Fibroblast of skin of right quadriceps (primary cell): ENCODE measurements at places on chromosomes 7 and 10.
A peak's percentile ranks its signal among the peaks of the same experiment; 100 is the strongest.

DNA sequence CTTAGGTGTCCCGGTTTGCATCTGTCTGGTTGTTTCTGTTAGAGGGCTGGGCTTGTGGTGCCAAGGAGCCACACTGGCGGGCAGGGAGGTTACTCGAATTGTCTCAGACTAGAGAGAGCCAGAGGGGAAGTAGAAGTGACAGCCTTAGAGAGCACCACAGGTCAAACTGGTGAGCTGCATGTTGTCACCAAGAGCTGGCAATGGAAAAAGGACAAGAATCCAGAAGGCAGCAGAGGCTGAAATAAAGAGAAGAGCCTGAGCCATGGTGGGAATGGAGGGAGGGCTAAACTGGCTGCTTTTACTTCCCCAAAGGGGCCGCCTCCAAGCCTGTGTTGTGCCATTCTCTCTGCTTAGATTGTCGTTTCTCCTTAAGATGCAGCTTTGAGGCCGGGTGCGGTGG, 31.1 kb upstream of the RHBDD2 start:
- DNase-seq, result no peak

GRCh38 chr7:34091321-34091917, 186.1 kb downstream of the BMPER start:
- peak; percentile 61 for DNase-seq

DNA sequence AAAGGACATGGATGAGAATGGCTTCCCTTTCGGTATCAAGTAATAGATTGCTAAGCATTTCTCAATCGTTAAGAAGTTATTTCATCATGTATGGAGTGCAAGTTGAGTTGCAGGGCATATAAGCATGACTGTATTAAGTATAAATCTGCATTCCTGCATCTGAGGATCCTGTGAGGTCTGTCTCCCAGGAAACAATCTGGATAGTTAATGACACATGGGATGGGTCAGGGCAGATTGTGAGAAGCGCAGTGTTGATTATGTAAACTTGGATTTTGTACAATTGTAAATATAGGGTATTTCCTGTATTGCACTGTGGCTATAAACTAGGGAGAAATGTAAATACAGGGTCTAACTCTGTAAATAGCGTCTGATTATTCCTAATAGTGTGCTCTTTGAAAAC, 102.6 kb downstream of the PLXDC2 start:
- DNase-seq, result peak; percentile 72

- DNase-seq, result no peak
Measured at GRCh38 chr7:50733552-50733951, 49.1 kb downstream of the GRB10 start.

- no peak for DNase-seq
Measured at GRCh38 chr7:23410446-23411183, 59.7 kb downstream of the IGF2BP3 start.

DNA sequence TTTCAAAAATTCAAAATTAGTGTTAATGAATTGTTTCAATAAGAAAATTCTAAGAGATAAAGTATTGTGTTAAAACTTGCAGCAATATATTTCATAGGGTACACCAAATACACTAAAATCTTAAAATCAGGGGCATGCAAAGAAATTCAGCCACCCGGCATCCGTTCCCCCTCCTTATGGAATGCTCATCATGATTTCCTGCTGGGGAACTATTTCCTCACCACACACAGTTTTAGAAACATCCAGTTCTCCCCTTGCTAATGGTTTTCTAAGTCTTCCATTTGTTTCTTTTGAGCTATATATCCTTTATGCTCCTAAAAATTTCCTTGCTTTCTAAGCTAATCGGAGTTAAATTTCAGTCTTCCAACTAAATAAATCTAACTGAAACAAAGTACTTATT, 60.7 kb downstream of the CHCHD3 start:
- peak; percentile 17 for DNase-seq

GRCh38 chr10:102918817-102919245, 737 bp downstream of the CNNM2 start:
- no peak for DNase-seq

- peak; percentile 44 for DNase-seq
Measured at GRCh38 chr10:122154545-122155366, 116.3 kb upstream of the BTBD16 start.

DNA sequence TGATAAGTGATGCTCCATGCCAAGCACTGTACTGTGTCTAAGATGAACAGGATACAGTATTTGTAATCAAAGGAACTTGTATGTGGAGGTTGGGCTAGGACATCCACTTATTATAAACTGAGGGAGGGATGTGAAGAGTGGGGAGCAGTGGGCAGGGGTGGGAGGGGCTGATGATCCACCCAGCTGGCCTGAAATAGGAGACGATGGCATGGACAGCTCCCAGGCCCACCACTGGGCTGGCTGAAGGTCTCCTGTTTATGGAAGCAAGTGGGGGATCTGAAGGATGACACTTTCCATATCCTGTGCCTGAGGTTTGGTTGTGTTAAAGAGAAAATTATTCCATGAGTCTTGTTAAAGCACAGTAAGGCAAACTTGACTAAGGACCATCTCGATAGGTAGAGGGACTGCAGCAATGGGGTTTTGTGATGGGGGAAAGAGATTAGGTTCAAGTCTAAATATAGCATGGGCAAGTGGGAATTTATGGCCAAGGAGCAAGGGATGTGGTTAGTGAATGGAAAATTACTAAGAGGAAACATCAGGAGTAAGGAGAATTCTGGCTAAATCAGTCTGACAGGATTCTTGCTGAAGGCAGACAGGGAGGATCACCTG, 124.6 kb downstream of the CCNY start:
- peak; percentile 34 for DNase-seq

DNA sequence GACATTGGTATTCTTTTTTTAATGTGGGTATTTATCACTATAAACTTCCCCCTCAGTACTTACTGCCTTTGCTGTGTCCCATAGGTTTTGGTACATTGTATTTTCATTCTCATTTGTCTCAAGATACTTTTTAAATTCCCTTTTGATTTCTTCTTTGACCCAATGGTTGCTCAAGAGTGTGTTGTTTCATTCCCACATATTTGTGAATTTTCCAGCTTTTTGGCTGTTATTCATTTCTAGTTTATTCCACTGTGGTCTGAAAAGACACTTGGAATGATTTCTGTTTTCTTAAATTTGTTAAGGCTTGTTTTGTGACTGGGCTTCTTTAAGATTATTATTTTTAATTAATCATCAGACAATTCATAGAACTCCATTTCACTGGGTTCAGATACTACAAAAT, 105.0 kb downstream of the EPC1 start:
- DNase-seq, result no peak

DNA sequence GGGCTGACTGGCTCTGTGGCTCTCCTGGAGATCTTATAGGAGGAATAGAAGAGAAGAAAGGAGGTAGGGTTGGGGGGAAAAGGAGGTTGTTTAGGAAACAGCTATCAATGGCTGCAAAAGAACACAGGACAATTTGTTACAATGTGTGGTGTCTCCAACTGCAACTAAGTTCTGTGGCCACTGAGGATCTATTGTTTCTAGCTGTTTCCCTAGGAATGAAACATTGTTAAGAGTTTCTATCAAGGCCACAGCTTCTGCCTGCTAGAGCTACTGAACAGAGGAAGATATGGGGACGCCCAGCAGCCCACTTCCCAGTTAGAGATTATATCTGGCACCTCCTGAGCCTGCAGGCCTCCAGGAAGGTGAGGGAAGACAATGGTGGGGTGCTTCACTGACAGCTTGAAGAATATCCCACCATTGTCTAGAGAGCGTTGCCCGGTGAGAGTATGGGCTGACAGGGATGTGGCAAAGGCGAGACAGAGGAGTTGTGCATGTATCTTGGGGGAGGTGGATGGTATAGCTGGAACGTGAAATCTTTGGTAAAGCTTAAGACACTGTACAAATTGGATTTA, 4.0 kb downstream of the SCD start:
- no peak for DNase-seq

DNA sequence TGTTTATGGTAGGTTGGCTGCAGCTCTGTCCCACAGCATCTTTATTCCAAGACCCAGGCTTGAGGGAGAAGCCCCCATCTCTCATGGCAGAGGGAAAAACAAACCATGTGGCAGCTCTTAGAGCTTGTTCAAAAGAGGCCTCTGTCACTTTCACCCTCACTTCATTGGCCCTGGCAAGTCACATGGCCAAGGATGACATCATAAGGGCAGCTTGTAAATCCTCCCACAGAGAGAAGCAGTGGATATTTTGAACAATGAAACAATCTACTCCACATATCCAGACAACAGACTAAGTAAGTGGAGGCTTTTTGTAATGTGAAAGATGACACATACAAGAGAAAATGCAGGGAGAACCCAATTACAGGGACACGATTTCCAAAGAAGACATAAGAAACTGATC, 108.1 kb downstream of the GRID1 start:
- no peak for DNase-seq

GRCh38 chr10:91123261-91123660, 97.2 kb upstream of the PCGF5 start:
- no peak for DNase-seq

- DNase-seq, result no peak
Measured at GRCh38 chr7:124208173-124208572, 175.3 kb upstream of the TMEM229A start.

DNA sequence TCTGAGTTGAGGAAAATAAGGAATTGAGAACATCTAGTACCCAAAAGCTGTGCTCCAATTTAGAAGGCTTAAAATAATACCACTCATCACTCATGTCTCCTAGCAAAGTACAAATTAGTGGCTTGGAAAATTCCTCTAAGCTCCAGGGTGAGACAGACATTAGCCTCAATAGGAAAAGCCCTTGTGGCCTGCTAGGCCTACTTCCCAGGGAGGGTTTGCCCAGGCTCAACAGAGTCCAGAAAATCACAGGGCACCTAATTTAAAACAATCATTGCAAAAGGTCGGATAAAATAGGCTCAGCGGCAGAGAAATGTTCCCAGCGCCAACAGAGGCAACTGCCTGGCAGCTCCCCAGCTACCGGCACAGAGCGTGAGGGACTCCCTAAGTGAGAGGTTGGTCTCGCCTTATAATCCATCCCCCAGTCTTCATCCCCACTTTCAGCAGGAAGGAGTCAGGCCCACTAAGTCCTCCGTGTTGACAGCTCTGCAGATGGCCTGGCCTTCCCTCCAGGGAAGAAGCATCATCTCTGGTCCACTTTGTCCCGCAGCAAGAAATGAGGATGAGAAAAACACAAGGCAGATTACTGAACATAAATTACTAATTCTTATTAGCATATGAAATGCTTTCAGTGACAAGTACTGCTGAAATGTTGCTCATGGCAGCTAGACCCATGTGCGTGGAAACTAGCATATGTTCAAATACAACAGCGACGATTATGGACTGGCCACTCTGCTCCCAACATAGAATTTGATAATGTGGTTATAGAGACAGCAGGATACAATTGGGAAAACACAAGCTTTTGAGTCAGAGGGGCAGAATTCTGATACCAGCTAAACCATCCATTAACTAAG, 1177.7 kb upstream of the AUTS2 start:
- no peak for DNase-seq

DNA sequence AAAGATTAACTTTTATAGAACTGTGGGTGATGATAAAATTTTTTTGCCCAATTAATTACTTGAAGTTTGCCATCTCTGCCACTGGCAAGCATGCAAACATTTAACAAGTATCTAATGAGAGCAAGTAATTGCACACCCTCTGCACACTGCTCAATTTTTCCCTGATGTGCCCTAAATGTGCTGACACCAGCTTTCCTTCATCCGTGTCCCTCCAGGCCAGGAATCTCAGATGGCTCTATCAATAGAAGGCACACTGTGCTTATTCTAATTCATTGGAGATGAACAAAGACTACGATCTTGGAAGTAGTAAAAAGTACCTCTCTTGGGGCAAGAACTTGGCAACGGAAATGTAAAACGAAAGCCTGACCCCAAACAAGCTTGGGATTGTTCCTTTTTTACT, 212.1 kb downstream of the GPR37 start:
- DNase-seq, result no peak

DNA sequence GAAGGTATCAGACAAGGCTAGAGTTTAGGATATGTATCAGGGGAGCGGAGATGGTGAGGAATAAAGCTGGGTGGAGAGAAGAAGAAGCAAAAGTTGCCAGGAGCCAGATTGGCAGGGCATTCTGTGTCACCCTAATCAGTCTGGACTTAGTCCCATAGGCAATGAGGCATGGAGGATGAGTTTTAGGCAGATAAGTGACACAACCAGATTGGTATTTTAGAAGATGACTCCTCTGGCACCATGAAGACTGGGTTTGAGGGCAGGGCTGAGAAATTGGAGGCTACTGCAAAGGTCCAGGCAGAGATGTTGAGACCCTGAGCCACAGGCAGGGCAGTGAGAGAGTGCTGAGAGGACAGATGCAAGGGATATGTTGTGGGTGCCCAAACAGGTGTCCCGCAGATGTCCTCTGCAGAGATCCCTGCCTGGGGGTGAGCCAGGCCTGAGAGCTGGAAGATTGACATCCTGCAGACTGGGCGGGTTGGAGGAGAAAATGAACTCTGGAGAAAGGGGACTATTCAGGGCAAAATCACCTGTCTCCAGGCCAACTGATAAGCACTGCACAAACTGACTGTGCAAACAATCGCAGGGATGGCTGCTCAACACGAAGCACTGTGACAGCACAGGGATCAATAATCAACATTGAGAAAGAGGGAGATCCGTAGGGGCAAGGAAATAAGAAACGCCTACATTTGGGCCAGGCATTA, 11.9 kb upstream of the HABP2 start:
- DNase-seq, result no peak

DNA sequence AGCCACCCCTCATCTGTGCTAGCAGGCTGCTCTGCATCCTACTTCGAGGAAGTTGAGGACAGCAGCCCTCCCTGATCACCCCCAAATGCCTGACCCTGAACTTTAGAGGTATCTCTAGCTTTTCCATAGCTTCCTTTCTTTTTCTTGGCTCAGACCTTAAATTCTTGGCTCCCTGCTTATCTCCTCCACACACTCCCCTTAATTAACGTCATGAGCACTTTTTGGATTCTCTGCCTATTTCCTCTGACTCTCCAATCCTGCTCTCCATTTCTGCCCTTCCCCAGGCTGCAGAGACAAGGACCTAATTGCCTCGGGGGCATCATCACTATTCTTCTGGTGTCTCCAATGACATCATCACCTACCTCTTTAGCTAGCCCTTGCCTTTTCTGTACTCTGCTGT, 40.8 kb upstream of the SEC61G start:
- DNase-seq, result no peak

- no peak for DNase-seq
Measured at GRCh38 chr10:11063856-11064255, 46.2 kb downstream of the CELF2 start.

DNA sequence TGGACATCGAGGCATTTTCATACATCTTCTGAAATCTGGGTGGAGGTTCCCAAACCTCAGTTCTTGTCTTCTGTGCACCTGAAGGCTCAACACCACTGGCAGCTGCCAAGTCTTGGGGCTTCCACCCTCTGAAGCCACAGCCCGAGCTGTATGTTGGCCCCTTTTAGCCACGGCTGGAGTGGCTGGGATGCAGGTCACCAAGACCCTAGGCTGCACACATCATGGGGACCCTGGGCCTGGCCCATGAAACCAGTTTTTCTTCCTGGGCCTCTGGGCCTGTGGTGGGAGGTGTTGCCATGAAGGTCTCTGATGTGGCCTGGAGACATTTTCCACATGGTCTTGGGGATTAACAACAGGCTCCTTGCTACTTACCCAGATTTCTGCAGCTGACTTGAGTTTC, 62.1 kb downstream of the INPP5A start:
- no peak for DNase-seq

GRCh38 chr10:69865450-69865849, 63.7 kb downstream of the COL13A1 start:
- no peak for DNase-seq

GRCh38 chr10:58282615-58283014, 13.7 kb downstream of the CISD1 start:
- peak; percentile 12 for DNase-seq
